ENCODE measurements at places on chromosomes 7 and 10.

DNA sequence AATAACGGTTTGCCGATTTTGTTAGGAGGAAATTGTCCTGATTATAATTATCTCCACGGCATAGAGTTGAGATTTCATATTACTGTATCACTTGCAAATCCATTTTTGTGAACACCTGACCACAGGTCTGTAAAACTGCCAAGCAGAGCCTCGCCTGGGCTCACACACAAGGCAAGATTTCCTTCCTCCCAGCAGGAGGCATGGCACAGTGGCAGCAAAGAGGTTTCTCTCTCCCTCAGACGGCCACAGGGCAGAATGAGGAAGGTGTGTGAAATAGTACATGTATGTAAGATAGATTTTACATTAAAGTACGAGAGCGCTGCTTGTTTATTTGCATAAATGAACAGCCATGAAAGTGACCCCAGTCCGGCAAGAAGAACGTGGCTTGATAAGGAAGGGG is 130.1 kb downstream of the CELF2 start:
- DNase-seq: no peak

DNA sequence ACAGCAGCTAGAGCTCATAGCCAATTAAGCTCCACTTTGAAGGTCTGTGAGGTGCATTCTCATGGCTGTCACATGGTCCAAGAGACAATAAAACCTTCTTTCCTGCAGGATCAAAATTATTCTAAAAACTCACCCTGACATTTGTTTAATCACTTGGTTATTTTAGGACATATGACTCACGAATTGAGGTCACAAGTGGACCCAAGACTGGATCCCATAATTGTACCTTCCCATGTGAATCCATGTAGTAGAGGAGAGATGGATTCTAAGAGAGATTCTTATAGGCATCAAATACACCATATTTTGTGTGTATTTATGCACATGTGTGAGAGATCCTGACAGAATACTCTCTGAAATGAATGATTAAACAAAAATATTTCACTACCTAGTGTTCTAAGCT is 18.1 kb downstream of the POLR1F start:
- no peak for DNase-seq

DNA sequence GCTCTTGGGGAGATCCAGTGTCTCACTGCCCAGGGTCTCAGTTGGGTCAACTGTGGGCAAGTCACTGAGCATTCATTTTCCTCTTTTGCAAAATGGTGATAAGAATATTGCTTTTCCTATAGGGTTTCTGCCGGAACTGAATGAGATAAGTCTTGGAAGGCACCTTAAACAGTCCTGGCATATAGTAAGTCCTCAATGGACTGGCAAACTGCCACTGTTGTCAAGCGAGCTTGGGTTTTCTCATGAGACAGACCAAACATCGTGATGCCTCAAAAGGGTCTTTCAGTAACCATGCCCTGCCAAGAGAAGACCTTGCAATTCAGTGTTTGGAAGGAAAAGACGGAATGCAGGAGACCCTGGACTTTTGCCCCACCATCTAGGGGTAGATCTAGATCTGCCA is 251.5 kb downstream of the WDR11 start:
- DNase-seq: no peak

- no peak for DNase-seq
Observed at GRCh38 chr10:93991596-93992284, 2.0 kb upstream of the PLCE1 start.

DNA sequence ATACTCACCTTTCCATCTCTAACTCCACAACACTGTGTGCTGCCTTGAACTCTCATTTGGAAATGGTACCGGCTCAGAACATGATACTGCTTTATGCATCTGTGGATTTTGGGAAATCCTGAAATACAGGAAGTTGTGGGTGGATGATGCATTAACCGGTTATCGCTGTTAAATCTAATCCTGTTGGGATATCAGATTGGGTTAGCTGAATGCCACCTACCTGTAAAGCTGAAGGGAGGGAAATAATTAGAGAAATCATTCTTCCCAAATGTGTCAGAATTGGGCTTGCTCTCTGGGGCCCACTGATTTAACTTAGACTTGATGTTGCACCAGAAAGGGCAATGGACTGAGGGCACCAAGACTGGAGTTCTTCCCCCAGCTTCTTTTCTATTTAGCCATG is 54.0 kb downstream of the CH25H start:
- no peak for DNase-seq

- no peak for DNase-seq
Observed at GRCh38 chr7:65744406-65744805, 128.5 kb upstream of the VKORC1L1 start.

DNA sequence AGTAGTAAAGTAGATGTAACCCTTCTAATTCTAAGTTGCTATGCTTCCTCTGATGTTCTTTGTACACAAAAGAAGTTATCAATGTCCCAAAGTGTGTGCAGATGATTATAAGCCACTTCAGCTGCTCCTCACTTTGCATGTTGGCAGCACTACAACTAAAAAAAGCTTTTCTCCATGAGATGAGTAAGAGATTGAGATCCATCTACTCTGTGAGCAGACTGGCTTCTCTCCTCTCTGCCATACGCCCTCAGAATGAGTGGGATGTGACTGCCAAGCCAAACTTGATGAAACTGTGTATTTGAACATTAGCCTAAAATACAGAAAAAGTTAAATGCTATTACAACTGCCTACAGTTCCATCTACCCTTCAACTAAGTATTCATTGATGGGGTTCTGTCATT is 102.9 kb upstream of the ETV1 start:
- DNase-seq: no peak

DNA sequence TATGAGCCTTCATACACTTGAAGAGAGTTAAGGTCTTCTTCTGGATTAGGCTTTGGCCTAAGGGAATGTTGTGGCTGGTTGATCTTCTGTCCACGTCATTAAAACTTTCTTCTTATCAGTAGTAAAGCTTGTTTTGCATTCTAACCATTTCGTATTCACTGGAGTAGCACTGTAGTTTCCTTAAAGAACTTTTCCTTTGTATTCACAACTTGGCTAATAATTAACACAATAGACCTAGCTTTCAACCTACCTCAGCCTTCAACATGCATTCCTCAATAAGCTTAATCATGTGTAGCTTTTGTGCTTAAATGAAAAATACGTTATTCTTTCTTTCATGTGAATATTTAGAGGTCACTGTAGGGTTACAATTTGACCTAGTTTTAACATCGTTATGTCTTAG is 42.8 kb downstream of the AKR1C8 start:
- DNase-seq: no peak

DNA sequence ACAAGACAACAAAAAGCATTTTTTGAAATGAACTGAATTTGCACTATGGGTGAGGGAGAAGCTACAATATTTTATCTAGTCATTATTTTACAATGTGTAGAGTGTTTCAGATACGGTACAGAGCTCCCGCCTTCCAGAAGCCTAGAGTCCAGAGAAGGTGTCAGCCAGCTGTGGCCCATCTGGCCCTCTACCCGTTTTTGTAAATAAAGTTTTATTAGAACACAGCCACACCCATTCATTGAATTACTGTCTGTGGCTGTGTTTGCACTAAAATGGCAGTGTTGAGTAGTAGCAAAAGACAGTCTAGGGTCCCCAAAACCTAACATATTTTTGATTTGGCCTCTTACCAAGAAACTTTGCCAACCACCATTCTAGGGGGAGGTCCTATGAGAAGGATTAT is 162.0 kb downstream of the JCAD start:
- no peak for DNase-seq
